Muscle of leg (tissue), 16 donors: ENCODE measurements at places on chromosomes 2 and 18. TPM values are rescaled to one million over a fixed set of nuclear protein-coding genes. Genes with fewer than 3 reads are reported as not detected.

DAW1 gene
- not detected for polyA plus RNA-seq

APCDD1 gene
- 18.8 TPM for polyA plus RNA-seq

DSG1 gene
- 0.04 TPM for polyA plus RNA-seq

FSHR gene
- polyA plus RNA-seq = 0.36 TPM

CABLES1 gene
- 8.6 TPM for polyA plus RNA-seq

GRCh38 chr2:233022561-233022960 is 9.5 kb upstream of the NGEF start:
- H3K27ac ChIP-seq = no peak overlapping the region
- DNase-seq = no peak
- H3K4me1 ChIP-seq = no peaks in the 10 kb centered on the region
- no peaks in the 10 kb centered on the region for H3K36me3 ChIP-seq
- no peak overlapping the region for H3K4me3 ChIP-seq

DNA sequence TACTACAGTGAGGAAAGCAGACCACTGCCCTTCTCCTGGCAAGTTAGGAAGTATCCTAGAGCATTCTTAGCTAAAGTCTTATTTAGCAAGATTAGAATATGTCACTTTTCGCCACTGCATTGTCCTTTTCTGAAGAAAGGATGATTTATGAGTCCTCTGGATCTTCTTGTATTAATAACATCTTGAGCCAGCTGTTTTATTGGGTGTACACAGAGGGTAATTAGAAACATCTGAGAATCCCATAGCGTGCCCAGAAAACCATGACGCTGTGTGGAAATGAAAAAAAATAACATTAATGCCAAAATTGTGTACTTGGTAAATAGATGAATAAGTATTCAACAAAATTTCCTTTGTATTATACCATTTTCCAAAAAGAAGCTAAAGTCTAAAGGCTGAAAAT is 198.7 kb downstream of the LTBP1 start:
- peak overlapping the region; percentile 62 for H3K27ac ChIP-seq
- H3K27me3 ChIP-seq = no peaks in the 10 kb centered on the region
- peaks cover 3% of the 10 kb centered on the region for H3K36me3 ChIP-seq
- H3K4me3 ChIP-seq = no peak overlapping the region
- peaks cover 26% of the 10 kb centered on the region for H3K4me1 ChIP-seq
- DNase-seq = peak; percentile 82

- H3K36me3 ChIP-seq = peaks cover 6% of the 10 kb centered on the region
- no peaks in the 10 kb centered on the region for H3K27me3 ChIP-seq
- H3K27ac ChIP-seq = peak overlapping the region; percentile 84
- no peak for DNase-seq
- no peak overlapping the region for H3K4me3 ChIP-seq
These were observed 8.5 kb downstream of the HS6ST1 start for GRCh38 chr2:128310094-128310716.

- H3K4me3 ChIP-seq = no peak overlapping the region
- no peak overlapping the region for H3K27ac ChIP-seq
- DNase-seq = peak; percentile 47
- no peaks in the 10 kb centered on the region for H3K4me1 ChIP-seq
- no peaks in the 10 kb centered on the region for H3K36me3 ChIP-seq
These were observed 148.1 kb upstream of the SIX3 start for GRCh38 chr2:44793322-44793870.

DNA sequence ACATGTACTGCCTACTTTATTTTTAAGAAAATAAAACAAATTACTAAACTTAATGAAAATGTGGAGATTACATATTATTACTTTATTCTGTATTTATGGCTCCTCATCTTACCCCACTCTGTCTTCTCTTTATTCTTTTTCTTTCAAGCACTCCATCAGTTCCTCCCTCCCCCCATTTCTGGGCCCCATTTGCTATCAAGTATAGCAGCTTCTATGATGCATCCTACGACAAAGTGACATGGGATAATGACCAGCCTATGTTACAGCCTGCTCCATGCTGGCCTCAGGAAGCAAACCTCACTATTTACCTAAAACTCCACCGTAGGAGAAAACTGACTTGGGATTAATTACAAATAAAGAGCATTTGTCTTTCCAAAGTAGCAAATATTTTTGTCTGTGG is 58.8 kb downstream of the RND3 start:
- no peaks in the 10 kb centered on the region for H3K36me3 ChIP-seq
- H3K4me3 ChIP-seq = no peak overlapping the region
- no peaks in the 10 kb centered on the region for H3K27me3 ChIP-seq
- no peak for DNase-seq
- H3K4me1 ChIP-seq = no peaks in the 10 kb centered on the region
- no peak overlapping the region for H3K27ac ChIP-seq
